ENCODE measurements at places on chromosomes 6 and 20.
A peak's percentile ranks its signal among the peaks of the same experiment; 100 is the strongest.

- DNase-seq = no peak
Measured at GRCh38 chr6:146700078-146700686, 101.4 kb downstream of the ADGB start.

DNA sequence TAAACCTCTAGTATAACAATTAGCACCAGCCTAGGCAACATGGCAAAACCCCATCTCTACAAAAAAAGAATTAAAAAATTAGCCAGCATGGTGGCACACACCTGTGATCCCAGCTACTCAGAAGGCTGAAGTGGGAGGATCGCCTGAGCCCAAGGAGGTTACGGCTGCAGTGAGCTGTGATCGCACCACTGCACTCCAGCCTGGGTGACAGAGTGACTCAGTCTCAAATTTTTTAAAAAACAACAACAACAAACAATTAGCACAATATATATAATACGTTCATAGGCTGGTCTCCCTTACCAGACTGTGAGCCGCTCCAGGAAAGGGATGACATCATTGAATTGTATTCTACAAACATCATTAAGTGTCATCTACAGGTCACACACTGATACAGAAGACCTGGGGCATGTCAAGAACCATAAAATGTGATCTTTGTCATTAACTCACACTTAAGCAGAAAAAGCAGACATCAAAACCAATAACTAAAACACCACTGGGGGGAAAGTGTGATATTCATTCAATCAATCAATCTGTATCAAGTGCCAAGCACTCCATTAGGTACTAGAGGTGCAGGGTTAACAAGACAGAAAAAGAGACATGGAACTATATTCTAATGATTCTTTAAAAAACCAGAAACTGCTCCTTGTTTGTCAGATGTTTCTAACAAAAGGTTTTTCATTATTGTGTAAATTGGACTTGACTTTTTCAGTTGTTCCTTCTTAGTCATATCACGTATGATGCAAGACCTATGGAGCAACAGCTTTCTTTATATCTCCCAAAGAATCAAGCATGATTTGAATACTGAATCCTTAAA is 17.8 kb downstream of the MAP3K5 start:
- no peak for DNase-seq

GRCh38 chr20:36830791-36831691 is 44.9 kb upstream of the TLDC2 start:
- no peak for DNase-seq

DNA sequence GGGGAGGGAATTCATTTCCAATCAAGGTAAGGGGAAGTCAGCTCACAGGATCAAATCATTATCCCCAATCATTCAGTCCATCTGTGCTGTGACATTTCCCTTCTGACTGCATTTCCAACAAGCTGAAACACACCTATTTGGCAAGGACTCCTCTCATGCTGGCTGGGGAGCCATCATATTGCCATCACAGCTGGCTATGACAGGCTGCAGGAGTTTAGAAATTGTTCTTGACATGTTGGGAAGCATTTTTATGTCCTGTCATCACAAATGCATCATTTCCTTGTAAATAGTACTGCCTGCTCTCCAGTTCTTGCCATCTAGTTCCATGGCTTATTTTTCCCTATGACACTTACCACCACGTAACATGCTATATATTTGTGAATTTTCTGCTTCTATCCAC is 113.9 kb upstream of the TMEM170B start:
- no peak for DNase-seq

DNA sequence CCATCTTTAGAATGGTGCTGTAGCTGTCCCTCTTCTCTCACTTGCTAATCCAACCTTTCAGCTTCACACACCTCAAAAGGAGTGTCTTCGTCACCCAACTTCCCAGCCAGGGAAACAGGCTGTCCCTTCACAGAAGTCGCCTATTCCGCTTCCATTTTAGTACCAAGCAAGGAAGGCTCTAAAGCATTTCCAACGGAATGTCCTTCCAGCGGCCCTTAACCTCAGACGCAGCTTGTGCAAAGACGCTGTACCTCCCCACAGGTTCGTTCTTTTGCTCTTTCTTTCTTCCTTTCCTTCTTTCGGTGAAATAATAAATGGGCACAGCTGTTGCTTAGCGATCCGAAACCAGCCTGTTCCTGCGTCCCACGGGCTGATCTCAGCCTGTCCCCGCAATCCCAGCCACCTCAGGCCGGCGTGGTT is 1.5 kb downstream of the PTPRT start:
- DNase-seq = no peak

DNA sequence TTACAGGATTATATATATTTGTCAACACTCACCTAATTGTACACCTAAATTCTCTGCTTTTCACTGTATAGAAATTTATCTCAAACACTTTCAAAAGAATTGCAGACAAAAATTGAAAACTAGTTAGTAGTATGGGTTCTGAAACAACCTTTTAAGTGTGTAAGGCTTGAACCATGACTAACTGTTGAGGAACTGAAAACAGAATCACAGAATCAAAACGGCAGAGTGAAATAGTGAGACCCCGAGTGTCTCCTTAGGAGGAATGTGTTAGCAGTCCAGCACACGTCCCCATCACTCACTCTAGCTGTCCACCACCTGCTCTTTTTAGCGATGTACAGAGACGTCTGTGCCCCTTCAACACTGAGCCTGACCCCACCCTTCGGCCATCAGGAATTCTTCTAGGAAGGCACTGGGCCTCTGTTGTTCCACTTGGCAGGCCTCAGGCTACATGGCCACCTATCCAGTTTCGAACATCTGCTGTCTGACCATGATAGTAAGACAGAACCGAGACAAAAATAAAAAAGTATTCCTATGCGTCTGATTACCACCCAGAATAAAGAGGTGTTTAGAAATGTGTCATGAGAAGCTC is 227.4 kb downstream of the C6orf118 start:
- DNase-seq = no peak

- DNase-seq = no peak
Measured at GRCh38 chr6:134880487-134881190, 69.3 kb downstream of the ALDH8A1 start.

- DNase-seq = no peak
Measured at GRCh38 chr6:136587527-136587926, 37.3 kb upstream of the MAP7 start.

GRCh38 chr6:127468936-127469335 is 9.7 kb upstream of the KIAA0408 start:
- no peak for DNase-seq

- DNase-seq = no peak
Measured at GRCh38 chr6:811831-812230, 118.9 kb upstream of the EXOC2 start.

- DNase-seq = no peak
Measured at GRCh38 chr6:14174226-14174625, 56.7 kb downstream of the CD83 start.

- DNase-seq = no peak
Measured at GRCh38 chr6:37781788-37782187, 37.7 kb upstream of the ZFAND3 start.

GRCh38 chr20:63081831-63082230 is 75.1 kb upstream of the BHLHE23 start:
- DNase-seq = no peak

- no peak for DNase-seq
Measured at GRCh38 chr6:1809291-1809988, 199.7 kb downstream of the FOXC1 start.

DNA sequence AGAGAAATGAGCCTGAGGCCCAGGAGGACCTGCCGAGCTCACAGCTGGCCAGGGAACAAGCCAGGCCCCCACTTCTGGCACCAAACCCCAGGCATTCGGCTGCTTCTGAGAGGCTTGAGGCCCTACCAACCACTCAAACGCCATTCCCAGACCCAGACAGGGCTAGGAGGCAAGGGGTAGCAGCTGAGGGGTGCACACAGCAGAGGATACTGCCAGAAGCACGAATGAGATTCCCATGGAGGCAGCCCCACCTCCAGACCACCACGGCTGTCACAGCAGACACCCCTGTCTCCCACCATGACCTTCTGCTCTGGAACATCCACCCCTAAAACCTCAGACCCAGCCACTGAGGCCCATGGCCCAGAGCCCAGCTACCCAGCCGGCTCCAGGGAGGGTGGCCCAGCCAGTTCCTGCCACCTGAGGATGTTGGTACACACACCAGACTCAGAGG is 36.1 kb downstream of the NTSR1 start:
- DNase-seq = no peak

GRCh38 chr20:6468423-6469116 is 298.9 kb upstream of the BMP2 start:
- DNase-seq = no peak

DNA sequence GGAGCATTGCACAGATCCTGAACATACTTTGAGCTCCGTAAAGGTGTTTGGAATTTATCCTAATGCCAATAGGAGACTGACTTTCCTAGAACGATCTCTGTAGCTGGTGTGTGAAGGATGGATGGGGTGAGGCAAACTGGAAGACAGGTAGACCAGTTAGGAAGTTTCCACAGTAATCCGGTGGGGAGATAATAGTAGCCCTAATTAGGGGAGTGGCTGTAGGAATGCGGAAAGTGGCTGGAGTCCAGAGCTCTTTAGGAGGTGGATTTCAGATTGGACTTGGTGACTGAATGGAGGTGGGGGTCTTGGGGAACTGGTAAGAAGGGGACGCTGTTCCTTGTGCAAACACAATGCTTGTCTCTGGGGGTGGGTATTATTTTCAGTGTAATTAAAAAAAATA is 146.3 kb downstream of the SOX4 start:
- DNase-seq = no peak

- DNase-seq = peak; percentile 43
Measured at GRCh38 chr6:15628499-15629131, 34.2 kb downstream of the DTNBP1 start.

DNA sequence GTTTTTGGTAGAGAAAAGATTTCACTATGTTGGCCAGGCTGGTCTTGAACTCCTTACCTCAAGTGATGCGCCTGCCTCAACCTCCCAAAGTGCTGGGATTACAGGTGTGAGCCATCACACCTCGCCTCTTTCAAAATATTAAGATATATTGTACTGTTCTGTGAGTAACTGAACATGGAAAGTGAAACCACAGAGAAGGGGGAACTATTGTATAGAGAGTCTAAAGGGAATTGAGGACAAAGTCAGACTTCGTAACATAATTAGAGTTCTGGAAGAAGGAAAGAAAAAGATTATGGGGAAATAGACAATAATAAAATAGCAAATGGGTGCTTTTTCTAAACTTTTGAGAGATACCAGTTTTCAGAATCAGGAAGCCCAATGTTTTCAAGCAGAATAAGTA is 17.4 kb upstream of the AKAP7 start:
- no peak for DNase-seq

DNA sequence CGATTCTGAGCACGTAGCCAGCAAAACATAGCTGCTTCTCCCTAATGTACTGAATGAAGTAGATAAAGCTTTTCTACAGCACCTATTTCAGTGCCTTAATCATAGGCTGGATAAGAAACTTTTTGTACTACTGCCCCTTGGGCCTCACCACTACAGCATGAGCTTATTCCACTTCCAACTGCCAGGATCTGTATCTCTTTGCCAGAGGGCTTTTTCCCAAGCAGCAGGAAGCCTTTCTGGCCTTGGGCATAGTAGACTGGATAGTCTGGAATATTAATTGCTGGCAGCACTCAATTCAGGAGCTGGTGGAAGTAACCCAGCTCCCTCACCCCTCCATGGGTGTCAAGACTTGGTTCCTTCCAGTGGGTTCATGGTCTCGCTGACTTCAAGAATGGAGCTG is 43.6 kb downstream of the ANKEF1 start:
- DNase-seq = no peak

- DNase-seq = no peak
Measured at GRCh38 chr6:109229536-109229935, 134.2 kb downstream of the CEP57L1 start.

DNA sequence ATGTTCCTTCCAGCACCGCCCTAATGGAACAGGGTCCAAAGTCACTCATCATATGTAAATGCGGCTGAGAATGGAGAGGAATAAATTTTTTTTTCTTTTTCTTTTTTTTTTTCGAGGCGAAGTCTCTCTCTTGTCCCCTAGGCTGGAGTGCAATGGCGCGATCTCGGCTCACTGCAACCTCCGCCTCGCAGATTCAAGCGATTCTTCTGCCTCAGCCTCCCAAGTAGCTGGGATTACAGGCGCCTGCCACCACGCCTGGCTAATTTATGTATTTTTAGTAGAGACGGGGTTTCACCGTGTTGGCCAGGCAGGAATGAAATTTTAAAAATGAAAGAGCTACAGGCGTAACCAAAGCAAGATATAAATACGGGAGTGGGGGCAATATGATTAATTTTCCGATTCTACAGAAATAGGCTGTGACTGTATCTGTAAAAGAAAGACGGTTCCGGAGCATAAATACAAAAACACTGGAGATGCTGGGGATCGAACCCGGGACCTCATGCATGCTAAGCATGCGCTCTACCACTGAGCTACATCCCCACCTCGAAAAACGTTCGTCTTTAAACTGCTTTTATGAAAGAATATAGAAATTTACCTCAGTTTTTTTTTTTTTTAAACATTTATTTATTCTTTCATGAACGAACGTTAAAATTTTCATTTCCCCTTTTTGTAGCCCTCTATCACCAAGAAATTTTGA is 132.2 kb downstream of the GPX5 start:
- peak; percentile 56 for DNase-seq

DNA sequence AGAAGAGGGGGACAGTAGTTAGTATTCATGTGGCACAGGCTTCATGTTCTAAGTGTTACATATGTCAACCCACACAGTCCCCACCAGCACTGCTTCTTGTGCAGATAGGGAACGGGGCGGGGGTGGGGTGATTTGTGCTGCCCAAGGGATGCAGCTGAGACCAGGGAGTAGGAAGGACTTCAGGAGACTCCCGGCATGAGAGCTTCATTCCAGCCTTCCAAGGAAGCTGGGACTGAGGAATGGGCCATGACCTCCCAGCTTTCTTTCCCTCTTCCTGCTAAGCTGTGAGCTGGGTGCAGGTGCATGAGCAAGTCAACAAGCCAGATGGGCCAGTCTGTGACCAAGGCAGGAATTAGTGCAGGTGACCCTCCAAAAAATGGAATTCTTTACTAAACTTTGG is 9.2 kb downstream of the BEND3 start:
- no peak for DNase-seq

GRCh38 chr6:137665342-137665934 is 171.2 kb upstream of the OLIG3 start:
- no peak for DNase-seq

DNA sequence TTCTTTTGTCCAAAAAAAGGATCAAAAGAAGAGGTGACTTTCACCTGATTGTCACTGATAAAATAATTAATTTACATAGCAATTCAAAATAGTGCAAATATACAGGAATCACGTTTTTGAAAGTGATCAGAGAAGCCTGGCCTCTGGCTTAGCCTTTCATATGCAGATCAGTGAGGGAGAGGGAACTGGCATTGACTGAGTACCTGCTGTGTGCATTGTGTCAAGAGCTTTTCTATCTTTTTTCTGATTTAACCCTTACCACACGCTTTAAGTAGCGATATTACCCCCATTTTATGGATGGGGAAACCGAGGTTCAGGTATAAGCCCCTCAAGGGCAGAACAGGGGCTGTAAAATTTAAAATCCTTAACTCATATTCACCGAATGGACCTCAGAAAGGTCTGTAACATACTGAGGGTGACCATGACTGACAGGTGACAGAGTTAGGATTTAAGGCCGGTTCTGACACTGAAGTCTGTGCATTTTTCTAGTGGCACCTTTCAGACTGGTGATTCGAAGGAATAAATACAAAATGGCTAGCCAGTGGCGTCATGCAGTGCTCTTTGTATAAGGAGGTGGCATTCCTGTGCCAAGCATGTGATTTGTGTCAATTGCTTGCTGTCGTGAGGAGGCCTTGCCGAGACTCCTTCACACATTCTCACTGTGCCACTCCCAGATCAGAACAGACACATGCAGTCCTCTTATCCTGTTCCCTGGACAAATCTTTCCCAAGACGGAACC is 310.2 kb downstream of the TSHZ2 start:
- no peak for DNase-seq

- no peak for DNase-seq
Measured at GRCh38 chr6:12058172-12058961, 46.3 kb downstream of the HIVEP1 start.
